ENCODE measurements at places on chromosomes 7 and 10.

GRCh38 chr7:98163704-98164494 lies 47.3 kb upstream of the BHLHA15 start:
- DNase-seq: no peak

DNA sequence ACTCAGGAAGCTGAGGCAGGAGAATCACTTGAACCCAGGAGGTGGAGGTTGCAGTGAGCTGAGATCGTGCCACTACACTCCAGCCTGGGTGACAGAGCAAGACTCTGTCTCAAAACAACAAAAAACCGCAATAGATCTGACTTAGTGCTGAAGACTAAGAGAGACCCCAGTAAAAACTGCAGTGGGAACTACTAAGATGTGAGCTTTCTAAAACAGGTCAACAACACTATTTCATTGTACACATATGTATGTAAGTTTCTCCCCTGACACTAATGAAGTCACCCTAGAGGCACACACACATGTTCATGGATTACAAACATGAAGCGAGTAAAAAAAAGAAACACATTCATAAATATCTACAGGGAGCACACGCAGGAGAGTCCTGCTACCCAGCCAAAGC lies 68.3 kb downstream of the PDE1C start:
- no peak for DNase-seq

GRCh38 chr7:55065079-55065478 lies 46.3 kb downstream of the EGFR start:
- DNase-seq: no peak

- DNase-seq: no peak
Observed at GRCh38 chr7:29610086-29610485, 46.5 kb downstream of the PRR15 start.

- peak; percentile 51 for DNase-seq
Observed at GRCh38 chr10:34758447-34758996, 56.6 kb downstream of the PARD3 start.

DNA sequence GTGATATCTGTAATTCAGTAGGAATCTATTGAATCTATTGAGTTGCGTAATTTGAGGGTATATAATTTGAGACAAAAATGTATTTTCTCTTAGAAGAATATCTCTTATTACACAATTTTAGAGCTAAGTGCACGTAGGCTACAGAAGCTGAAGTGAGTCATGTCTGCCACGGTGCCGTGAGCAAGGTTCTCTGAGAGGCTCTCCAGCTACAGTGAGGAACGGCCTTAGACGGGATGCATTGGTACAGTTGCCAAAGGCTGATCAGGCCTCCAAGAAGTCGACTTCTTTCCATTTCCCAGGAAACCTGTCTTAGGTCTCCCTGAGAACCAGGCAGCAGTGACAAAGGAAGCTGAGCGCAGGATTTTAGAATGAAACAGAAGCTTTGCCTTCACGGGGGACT lies 28.6 kb downstream of the TCERG1L start:
- DNase-seq: no peak

DNA sequence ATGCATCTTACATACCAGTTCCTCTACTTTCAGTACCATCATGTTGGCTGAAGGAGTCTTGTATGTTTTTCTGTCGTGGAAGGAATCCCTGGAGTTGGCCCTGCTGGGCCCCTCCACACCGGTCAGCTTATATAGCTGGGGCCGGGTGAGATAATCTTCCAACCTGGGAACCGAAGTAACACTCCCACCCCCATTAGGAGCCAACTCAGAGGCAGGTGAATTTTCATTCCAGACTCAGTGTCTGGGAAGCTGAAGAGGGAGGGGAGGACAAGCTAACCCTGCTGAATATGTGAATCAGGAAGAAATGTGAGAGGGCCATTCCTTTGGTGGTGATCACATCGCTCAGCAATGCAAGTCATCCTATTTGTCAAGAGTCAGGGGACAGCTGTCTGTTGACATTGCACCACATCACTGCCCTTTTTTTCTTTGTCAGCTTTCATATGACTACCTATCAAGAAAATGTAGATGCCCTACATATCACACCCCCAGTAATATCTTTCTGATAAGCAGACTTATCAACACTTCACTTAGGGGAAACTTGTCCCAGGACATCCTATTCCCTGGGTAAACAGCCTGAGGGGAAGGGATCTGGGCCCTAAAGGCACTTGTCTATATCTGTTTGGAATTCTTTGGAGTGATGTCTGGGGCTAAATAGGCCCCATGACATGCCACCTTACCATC lies at the start of gene ANKRD1:
ANKRD1 (minus strand) TSS at position 102 of the 681 bp plus-strand sequence; CDS start at position 42, 60 bp downstream.
- DNase-seq: no peak

DNA sequence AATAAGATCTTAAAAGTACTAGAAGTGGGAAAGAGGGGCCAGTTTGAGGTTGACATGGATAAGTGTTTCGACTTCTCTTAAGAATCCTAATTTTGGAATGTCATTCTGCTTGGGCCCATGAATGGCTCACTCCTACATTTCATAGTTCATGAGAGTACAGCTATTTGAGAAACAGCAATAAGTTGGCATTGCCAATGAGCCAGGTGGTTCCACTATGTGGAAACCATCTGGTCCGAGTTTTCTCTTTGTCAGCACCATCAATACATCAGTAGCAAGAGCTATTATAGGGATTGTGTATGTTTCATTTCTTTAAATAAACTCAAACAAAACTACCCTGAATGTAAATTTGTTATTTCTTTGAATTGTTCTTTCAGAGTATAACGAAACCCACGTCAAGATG lies 78.1 kb upstream of the NEBL start:
- no peak for DNase-seq

- no peak for DNase-seq
Observed at GRCh38 chr7:157707983-157708918, 371.4 kb downstream of the DNAJB6 start.

- no peak for DNase-seq
Observed at GRCh38 chr10:117075064-117075463, 63.0 kb downstream of the VAX1 start.

GRCh38 chr7:45595809-45596664 lies 21.9 kb downstream of the ADCY1 start:
- DNase-seq: no peak

GRCh38 chr10:44399659-44400451 lies 15.0 kb upstream of the CXCL12 start:
- peak; percentile 2 for DNase-seq
